ENCODE measurements at places on chromosomes 11 and 22.

DNA sequence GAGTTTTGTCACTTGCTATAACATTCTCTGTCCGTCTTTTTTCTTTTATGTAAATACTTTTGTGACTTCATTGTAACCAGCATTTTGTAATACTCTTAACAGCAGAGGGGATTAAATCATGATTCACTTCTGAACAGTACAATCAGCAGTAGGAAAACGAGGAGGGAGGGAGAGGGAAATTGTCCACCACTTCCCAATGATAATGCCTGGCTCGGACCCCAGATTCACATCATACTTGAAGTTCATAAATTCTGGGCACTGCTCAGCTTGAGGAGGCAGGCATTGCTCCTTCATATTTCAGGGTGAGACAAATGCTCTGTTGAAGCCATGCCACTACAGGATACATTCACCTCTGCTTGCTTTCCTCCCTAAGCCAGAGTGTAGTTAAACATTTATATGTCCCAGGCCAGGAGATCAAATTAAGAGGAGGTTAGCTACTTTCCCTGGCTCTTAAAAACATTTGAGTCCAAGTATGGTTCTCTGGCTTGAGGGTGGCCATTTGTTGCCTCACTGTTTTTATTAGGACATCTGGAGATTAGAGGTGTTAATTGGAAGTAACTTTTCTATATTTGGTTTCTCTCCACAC, 129.0 kb upstream of the LDLRAD3 start:
- no peak for DNase-seq

- DNase-seq, result no peak
Measured at GRCh38 chr11:66346476-66347424, 679 bp downstream of the B4GAT1 start.

DNA sequence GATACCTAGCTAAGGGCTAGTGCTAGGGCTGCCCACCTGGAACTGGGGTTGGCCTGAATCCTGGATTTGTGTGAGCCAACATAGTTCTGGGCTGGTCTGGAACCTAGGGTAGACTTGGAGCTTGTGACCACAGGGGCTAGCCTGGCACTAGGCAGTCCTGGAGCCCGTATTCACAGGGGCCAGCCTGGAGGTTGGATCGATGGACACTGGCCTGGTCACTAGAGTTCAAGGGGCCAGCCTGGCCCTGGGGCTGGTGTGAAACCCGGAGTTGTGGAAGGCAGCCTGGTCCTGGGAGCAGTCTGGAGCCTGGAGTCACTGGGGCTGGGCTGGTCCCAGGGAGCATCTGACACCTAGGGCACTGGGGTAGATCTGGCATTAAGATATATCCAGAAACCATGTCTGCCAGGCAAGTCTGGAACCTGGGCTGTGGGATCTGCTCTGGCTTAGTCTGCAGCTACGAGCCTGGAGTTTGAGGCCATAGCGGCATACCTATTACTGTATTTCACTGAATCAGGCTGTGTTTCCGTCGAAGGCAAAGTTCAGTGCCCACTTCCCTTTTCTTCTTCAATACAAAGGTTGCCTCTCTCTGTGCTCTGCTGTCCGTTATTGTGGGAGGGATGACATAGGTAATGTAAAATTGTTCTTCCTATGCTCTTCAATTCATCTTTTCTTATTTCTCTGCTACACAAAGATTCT, 9.1 kb upstream of the GLYATL1B start:
- no peak for DNase-seq

DNA sequence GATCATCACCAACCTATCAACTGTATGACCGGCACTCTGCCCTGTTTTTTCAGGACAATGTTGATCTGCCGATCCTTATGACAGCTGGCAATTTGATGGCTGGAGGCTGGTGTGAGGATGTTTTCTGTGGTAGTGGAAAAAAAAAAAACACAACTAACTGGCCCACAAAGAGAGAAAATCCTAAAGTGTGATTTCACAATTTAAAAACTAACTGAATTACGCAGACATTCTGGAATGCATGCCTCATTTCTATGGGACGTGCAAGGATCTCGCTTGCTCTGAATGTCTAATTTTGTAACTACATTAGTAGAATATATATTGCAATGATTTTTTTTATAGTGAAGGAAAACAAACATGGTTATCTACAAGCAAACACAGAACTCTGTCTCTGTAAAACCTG, 590.5 kb downstream of the ETS1 start:
- DNase-seq, result no peak

GRCh38 chr11:7892840-7893254, 38.2 kb downstream of the OR10A6 start:
- no peak for DNase-seq

- no peak for DNase-seq
Measured at GRCh38 chr11:90737444-90738050, 514.7 kb upstream of the CHORDC1 start.

- no peak for DNase-seq
Measured at GRCh38 chr22:21606775-21607174, 23.0 kb downstream of the YDJC start.

All from type B pancreatic cell (in vitro differentiated cells).